NCI-H1694 treated with DMSO at 0.1 percent for 48 hours (cell line): ENCODE measurements at places on chromosomes 7 and 10.
A peak's percentile ranks its signal among the peaks of the same experiment; 100 is the strongest.

GRCh38 chr10:130099344-130099743, 11.3 kb downstream of the C10orf143 start:
- DNase-seq: no peak

DNA sequence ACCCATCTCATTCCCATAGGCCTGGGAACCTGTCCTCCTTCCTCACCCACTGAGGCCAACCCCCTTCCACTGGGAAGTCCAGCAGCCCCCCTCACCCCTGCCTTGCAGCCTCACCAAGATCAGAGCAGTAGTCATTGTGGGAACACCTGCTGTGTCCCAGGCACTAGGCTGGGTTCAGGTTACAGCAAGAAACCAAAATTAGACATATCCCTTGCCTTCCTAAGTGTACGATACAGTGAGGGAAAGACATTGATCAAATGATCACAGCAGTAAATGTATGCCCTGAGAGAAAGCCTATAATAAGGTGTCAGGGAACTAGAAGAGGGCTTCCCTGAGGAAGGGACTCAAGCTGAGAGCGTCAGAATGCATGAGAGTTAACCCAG, 17.0 kb upstream of the C10orf105 start:
- no peak for DNase-seq

GRCh38 chr7:135245226-135246190, 11.9 kb downstream of the STRA8 start:
- DNase-seq: no peak

GRCh38 chr10:77207828-77208185, 429.8 kb downstream of the KCNMA1 start:
- no peak for DNase-seq

- no peak for DNase-seq
Observed at GRCh38 chr7:155284496-155285274, 13.0 kb upstream of the INSIG1 start.

- DNase-seq: no peak
Observed at GRCh38 chr10:118220346-118220850, 121.7 kb downstream of the FAM204A start.

- no peak for DNase-seq
Observed at GRCh38 chr7:104552102-104552501, 223.7 kb downstream of the LHFPL3 start.

GRCh38 chr10:11110539-11110938, 92.9 kb downstream of the CELF2 start:
- DNase-seq: no peak

- DNase-seq: no peak
Observed at GRCh38 chr10:69787681-69788080, 14.0 kb upstream of the COL13A1 start.

DNA sequence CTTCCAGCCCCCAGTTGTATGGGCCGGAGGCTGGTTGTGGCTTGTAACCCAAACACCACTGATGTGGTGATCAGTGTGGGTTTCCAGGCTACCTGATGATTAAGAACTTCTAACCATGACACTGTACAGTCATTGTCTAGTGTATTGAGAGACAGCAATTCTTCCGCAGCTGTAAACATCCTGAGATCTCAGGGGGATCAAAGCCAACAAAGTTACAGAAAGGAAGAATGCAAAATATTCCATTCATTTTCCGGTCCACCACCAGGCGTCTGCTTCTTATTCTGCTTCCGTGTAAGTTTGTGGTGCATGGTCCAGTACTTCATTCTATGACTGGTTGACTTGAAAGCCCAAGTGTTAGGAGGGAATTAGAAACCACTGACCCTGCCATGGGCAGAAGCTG, 10.3 kb upstream of the GLI3 start:
- DNase-seq: no peak

DNA sequence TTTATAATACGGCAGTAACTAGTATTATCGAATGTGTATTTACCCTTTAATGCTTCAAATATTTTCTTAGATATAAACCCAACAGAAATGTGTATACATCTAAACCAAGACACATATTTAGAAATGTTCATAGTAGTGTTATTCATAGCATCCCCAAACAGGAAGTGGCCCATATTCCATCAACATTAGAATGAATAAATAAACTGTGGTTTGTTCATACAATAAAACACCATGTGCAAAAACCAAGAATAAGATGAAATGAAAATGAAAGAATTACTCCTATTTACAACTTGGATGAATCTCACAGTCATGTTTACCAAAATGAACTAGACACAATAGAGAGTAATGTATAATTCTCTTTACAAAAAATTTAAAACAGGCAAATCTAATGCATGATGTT, 9.2 kb upstream of the CAV2 start:
- no peak for DNase-seq

DNA sequence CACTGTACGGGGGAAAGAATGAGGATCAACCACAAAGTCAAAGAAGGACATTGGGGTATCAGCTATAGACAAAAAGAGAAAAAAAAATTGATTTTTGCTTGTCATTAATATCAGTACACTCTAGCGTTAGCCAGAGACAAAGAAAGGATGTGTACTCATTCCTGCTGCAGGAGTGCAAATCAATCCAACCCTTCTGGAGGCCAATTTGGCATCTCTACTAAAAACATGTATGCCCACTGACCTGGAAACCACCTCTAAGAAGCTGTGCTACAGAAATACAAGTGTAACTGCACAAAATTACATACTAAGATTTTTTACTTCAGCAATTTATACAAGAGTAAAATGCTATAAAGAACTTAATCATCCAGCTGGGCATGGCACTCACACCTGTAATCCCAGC, 13.6 kb downstream of the NSMCE4A start:
- no peak for DNase-seq

DNA sequence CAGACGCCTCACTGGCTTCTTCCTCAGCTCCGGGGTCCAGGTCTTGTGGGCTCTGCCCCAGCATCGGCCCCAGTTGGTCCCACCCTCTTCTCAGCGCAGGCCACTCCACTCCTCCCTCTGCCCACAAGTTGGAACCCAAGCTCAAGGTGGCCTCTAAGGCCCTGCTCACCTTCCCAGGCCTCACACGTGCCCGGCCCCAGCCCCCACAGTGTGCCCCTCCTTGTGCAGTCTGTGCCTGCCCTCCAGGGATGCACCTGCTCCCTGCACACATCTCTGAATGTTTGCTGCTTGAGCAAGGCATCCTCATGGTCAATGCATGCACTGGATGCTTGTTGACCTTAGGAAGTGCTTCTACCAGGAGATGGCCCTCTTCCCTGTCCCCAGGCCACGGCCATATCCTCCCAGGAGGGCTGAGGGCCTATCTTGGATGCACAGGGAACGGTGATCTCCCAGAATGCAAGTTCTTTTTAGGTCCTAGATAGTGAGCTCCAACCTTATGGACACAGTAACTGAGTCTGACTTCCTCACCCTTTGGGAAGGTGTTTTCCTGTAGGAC, 7.7 kb upstream of the AEBP1 start:
- DNase-seq: no peak

DNA sequence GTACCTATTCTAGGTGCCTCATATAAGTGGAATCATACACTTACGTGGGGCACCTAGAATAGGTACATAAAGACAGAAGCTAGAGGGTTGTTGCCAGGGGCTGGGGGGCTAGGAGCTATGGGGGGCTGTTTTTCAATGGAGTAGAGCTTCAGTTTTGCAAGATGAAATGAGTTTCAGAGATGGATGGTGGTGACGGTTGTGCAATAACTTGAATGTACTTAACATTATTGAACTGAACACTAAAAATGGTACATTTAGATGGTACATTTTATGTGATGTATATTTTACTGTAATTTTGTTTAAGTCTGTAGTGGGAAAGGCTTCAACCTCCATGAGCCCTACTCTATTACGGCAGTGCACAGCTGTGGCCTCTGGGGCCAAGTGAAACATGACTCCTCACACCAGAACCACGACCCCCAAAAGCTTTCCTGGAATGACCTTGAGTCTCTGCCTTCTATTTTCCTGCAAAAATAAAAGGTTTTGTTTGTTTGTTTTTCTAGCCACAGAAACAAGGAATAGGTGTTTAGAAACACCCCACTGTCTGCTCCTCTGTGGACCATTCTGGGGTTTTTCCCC, 147.3 kb upstream of the PLXNA4 start:
- no peak for DNase-seq

- no peak for DNase-seq
Observed at GRCh38 chr7:50217821-50218281, 86.7 kb upstream of the IKZF1 start.

DNA sequence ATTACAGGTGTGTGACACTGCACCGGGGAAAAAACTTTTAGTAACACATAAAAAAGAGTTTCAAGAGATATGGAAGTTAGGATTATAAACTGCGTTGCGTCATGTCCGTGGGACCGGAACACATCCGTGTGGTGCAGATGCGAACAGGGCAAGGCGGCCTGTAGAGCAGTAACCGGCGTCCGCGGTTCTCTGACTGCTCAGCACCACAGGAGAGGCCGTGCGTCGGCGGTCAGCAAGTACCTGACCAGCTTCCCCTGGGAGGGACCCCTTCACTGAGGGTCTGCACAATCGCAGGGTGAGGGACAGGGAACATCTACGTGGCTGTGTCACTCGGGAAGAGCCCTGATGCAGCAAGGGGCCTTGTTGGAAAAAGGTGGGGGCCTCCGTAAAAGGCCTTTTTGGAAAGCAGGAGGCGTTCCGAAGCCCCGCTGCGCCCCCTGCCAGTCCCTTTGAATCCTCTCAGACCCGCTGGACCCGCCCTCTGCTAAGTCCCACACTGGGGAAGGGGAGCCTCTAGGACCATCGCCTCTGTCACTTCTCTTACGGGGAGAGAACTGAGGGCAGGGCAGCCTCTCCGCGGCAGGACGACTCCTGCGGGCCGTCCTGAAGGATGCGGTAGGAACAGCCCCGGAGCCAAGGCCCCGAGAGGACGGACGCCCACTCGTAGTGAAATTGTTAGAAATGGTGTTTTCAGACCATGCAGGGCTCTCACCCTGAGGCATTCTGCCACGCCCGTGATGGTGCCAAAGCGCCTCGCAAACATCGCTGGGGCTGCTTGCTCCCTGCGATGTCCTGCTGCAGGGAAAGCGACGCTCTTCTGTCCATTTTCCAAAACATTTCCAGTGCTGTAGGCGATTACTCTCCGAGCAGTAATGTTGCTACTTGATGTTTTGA, 771.6 kb upstream of the COBL start:
- no peak for DNase-seq

DNA sequence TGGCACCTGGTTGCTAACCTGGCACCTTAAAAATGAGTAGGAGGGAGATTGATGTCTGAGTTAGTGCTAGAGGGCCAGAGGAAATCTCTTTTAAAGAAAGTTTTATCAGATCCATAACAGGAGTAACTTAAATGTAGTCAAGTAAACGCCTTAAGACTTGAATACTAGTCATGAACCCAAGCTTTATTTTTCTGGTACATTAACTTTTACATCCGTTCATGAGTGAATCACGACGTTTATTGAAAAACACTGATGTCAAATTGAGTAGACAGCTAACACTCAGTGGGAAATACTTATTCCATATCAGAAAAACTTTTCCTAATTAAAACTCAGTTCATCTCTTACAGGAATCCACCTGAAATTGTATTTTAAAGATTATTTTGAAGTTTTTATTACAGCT, 6.9 kb upstream of the LAMB1 start:
- DNase-seq: no peak

GRCh38 chr7:150983893-150984368, 5.8 kb upstream of the KCNH2 start:
- no peak for DNase-seq

DNA sequence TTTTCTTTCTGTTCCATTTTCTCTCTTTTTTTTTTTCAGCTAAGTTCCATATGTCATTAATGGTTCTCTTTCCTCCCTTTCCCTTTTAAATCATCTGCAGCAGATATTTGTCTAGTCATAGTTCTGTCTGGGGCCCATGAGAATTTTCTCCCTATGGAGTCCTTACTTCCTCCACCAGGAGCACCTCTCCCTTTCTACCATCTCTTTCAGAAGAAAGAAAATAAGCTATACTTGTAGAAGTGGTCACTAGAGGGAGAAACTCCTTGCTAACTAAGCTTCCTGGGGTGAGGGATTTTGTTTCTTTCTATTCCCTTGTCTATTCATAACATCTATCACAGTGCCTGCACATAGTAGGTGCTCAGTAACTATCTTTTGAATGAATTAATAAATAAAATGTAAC, 230.2 kb upstream of the HPS1 start:
- DNase-seq: no peak

GRCh38 chr7:134996097-134996550, 9.8 kb downstream of the AGBL3 start:
- no peak for DNase-seq

DNA sequence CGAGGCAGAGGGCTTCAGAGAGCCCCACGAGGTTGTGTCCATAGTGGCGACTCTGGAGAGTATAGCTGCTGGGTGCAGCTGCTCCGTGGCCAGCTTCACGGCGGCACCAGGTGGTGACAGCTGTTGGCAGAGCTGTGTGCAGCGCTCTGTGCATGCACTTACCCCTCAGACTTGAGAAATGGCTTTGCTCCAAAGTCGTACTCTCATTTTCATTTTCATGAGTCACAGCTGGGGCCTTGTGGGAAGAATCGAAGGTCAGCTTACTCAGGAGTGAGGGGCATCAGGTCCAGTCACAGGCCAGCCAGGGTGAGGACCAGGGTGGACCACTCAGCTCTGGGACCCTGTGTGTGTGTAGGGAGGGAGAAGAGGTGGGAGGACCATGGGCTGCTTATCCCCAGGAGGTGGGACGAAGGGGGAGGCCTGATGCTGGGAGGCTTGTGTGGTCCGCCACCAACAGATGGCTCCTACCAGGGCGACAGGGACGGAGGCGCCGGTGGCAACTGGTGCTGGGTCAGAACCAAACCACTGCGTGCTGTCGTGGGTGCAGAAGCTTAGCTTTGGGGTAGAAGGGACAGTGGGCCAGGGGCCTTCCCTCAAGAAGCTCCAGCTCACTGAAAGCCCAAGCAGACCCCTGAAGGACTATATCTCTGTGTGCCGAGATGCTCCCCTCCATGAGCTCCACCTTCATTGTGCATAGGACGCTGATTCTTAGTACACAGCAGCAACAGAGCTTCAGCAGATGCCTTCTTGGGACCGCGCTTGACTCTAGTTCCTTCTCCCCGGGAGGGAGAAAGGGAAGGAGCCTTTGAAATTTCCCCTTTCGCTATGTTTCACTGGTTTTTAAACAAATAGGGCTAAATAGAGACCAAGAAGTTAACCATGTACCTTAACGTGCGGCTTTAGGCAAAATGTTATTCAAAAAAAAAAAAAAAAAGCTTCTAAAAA, 225.0 kb downstream of the CELF2 start:
- no peak for DNase-seq

GRCh38 chr10:72379062-72379461, 24.3 kb upstream of the DNAJB12 start:
- no peak for DNase-seq

- no peak for DNase-seq
Observed at GRCh38 chr7:156889089-156889488, 3.9 kb downstream of the LMBR1 start.

- no peak for DNase-seq
Observed at GRCh38 chr10:23063045-23063972, 32.1 kb upstream of the MSRB2 start.

GRCh38 chr10:48658243-48658974, 26.3 kb upstream of the WDFY4 start:
- peak; percentile 32 for DNase-seq
